Activated CD4-positive, alpha-beta T cell treated with anti-CD3 and anti-CD28 coated beads for 1 hour (primary cell): ENCODE measurements at places on chromosomes 2 and 18.

- DNase-seq = no peak
Observed at GRCh38 chr2:215881582-215881981, 131.8 kb downstream of the MREG start.

DNA sequence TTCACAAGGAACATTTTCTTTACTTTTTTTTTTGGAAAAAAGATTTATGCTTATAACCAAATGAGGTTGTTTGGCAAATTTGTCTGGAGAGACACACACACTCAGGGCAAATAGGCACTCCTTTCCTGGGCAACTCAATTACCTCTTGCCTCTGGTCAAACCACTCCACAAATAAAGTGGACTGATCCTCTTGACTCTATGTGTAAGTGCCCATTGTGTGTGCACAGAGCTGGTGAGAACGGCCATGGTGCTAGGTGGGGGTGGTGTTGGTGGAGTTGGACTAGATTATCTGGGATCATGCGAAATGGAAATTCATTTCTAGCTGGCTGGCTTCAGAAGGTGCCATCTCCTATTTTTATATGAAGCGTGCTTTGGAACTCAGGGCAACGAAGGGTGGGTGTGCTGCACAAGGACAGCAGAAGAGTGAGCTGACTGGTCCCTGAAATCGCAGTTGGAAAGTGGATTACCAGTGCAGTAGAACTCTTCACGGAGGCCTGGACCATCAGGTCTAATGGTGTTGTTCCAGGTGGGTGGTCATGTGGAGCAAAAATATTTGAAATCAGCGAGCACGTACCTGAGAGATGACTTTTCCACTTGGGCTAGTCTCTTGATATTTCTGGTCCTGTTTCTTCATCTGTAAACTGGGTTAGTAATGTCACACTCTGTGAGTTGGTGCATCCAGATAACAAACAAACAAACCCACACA lies 149.9 kb downstream of the RPIA start:
- DNase-seq = no peak

- DNase-seq = no peak
Observed at GRCh38 chr2:27902098-27902497, 11.6 kb downstream of the BABAM2 start.

- DNase-seq = no peak
Observed at GRCh38 chr2:73292316-73292905, 937 bp downstream of the EGR4 start.

DNA sequence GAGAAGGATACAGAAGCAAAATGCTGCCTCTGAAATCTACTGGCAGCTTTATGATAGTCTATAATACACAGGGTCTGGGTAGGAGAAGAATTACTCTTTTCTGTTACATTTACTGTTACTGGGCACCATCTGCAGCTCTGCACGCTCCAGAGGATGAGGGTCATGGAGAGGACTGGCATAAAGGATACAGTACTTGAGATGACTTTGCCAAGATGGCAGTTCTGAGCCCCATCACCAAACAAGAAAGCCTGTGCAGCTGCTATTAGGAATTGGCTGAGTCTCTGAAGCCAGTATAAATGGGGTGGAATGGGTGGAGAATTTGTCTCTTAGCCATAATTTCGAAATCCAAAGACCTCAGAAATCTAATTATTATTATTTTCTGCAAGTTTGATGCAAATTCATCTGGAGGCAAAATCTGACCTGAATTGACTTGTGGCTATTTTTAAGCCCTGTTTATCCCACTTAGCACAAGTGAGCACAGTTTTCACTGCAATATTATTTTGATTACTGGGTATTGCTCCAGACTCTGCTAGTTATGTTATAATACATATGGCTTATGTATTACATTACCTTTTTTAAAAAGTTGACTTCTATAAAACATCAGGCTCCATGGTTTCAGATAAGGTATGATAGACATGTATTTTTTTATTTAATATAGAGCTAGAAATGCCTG lies 579.5 kb downstream of the MBD2 start:
- DNase-seq = no peak
